CD4-positive, alpha-beta T cell treated with Interleukin-4 for 4 hours (primary cell): ENCODE measurements at places on chromosomes 1 and 21.

- no peak for DNase-seq
Observed at GRCh38 chr1:225980005-225980836, 18.9 kb downstream of the SDE2 start.

GRCh38 chr1:168598892-168599291 is 22.5 kb downstream of the XCL1 start:
- DNase-seq, result no peak

- DNase-seq, result no peak
Observed at GRCh38 chr1:87226341-87226760, 102.3 kb upstream of the LMO4 start.

- DNase-seq, result no peak
Observed at GRCh38 chr1:30229960-30230359, 493.4 kb downstream of the MATN1 start.

- no peak for DNase-seq
Observed at GRCh38 chr1:43564551-43565348, 34.1 kb downstream of the PTPRF start.

- DNase-seq, result peak; percentile 67
Observed at GRCh38 chr1:155255243-155256007, at the start of gene ENTREP3. ENTREP3 (minus strand) TSS chr1:155255483; CDS start chr1:155254877, 606 bp downstream.

GRCh38 chr1:167532964-167533824 is 14.9 kb upstream of the CD247 start:
- DNase-seq, result no peak

DNA sequence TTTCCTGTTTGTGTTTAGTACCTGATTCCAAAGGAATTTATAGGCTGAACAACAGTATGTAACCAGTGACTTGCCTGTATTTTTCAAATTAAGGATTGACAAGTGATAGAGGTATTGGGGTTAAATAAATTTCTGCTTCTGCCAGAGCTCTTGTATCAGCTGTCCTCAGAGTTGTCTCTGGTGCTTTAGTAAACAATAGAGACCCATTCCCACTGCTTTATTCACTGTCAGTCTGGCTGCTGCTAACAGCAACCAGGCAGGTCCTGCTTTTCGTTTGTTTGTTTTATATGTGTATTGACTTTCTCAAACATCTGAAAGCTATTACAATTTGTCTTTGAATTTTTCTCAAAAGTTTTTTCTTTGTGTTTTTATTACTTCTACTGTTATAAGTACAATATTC is 76.1 kb downstream of the OLFM3 start:
- no peak for DNase-seq

DNA sequence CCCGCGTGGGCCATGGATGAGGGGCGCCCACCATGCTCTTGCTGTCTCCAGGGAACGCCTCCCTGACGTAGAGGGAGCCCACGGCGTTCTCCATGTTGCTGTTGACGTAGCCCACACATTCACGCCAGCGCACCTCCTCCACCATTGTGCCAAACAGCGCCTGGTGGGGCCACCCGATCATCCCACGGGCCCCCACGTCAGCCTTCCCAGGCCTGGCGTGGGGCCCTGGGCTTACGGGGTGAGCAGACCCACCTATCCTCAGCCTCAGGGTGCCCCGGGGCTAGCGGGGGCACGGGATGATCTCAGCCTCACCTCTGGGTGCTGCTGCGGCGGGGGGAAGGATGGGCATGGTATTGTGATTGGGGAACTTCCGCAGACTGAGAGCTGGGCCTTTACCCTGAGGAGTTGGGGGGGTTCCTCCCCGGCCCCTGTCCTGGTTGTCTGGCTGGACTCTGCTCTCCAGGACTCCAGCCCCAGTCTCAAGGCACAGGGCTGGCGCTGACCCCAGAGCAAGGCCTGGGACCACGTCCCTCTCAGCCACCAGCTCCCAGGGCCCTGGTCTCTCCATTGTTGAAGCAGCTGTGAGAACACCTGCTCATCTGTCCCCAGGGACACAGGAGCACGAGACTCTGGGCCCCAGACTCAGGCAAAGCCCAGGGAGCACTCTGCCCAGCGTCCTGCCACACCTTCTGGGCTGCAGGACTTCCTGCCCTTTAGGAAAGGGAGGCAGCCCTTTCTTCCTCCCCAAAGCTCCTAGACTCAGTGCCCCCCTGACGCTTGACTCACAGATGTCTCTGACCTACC is 10.2 kb downstream of the PRXL2B start:
- no peak for DNase-seq
